ENCODE measurements at places on chromosomes 16 and 17. TPM values are rescaled to one million over a fixed set of nuclear protein-coding genes. Genes with fewer than 3 reads are reported as not detected.

DNA sequence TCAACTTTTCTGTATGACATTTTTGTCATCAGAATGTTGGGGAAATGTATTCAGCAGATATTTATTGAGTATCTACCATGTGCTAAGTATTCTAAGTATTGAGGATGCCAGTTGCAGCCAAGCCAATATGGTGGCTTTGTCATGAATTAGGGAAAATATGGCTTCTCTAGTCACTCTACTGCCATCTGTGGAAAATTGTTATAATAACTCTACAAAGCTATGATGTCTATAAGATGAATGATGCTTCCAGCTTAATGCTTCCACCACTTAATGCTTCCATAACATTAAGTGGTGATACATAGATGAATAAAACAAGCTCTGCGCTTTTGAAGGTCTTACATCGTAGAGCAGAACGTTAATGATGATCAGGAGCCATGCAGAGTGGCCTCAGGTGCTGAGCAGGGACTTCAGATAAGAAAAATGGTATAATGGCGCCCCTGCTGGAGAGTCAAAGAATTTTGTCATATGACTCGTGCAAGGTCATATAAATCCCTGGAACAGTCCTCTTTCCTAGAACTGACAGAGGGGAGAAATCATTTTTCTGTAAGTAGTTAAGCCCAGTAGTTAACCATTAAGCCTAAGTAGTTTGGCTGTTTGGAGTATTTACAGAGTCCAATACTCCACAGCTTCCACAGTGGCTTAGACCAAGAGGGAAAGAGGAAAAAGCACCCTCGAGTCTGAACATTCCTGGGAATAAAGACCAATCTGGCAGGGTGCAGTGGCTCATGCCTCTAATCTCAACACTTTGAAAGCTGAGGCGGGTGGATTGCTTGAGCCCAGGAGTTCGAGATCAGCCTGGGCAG lies 2.7 kb upstream of the TMIGD1 start:
- H3K36me3 ChIP-seq, result no peaks in the 10 kb centered on the region
- H3K27ac ChIP-seq, result no peak overlapping the region
- H3K27me3 ChIP-seq, result no peaks in the 10 kb centered on the region
- H3K4me3 ChIP-seq, result no peak overlapping the region
- no peaks in the 10 kb centered on the region for H3K4me1 ChIP-seq

Gene DYNLRB2
- total RNA-seq, result not detected

Gene PLA2G10
- total RNA-seq, result not detected

Gene ZNF785
- 12.1 TPM for total RNA-seq

DNA sequence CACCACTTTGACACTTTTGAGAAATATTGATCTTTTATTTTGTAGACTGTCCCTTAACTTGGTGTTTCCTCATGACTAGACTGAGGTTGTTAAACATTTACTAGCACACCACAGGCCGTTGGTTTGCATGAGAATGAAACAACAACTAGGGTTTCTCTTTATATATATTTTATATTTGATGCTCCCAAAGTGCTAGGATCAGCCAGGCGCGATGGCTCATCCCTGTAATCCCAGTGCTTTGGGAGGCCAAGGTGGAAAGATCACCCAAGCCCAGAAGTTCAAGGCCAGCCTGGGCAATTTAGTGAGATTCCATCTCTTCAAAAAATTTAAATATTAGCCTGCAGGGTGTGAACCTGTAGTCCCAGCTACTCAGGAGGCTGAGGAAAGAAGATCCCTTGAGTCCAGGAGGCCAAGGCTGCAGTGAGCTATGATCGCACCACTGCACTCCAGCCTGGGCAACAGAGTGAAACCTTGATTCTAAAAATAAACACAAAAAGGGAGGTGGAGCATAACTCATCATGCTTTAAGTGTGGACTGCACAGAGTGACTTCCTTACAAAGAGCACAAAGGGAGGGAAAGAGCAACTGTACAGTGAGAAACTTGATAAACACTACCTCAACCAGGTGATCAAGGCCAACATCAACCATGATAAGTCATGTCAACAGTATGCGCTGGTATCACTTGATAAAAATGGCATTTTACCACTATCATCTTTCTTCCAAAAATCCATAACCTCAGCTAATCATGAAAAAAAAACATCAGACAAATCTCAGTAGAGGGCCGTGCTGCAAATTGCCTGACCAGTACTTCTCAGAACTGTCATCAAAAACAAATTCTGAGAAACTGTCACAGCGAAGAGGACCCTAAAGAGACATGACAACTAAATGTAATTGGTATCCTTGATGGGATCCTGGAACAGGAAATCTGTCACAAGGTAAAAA lies 72.8 kb upstream of the ATF7IP2 start:
- H3K4me3 ChIP-seq, result no peak overlapping the region
- H3K36me3 ChIP-seq, result no peaks in the 10 kb centered on the region
- DNase-seq, result no peak
- no peaks in the 10 kb centered on the region for H3K27me3 ChIP-seq
- H3K27ac ChIP-seq, result no peak overlapping the region

GRCh38 chr16:51762081-51762996 lies 611.3 kb upstream of the SALL1 start:
- no peak overlapping the region for H3K27ac ChIP-seq
- H3K4me3 ChIP-seq, result no peak overlapping the region
- DNase-seq, result no peak
- H3K36me3 ChIP-seq, result no peaks in the 10 kb centered on the region

DNA sequence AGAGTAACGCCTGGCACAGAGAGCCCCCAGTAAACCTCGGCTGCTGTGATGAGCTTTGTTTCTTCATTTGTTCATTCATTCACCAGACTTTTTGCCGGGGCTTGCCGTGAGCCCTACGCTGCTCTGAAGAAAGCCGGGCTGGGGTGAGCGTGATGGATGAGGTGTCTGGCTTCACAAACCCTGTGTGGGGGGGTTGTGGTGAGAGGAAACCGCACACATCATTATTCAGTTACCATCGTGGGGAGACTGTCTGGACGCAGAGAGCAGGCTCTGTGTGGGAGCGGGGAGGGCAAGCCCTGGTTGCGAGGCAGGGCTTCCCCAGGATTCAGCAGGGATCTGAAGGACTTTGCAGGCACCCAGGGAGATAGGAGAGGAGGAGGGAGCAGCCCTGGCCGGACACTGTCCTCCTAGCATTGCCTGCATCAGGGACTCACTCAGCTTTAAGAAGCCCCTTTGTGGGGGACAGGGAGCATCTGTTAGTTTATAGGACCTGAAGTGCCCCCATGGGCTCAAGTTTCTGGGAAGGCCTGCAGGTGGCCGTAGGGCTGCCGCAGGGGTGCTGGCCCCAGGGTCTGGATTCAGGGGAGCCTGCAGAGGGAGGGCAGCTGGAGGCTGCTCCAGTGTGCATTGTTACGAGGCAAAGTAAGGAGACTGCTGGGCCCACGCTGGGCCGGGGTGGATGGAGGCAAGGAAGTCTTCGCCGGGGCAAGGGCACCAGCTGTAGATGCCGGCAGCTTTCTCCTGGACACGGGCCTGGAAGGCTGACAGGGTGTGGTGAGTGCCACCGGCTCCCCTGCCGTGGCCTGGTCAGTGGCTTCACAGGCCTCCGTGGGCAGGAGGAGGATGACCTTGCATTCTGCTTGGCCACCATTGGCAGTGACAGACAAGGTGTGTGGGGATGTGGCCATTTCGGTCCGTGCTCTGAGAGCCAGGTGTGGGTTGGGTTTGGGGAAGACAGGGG lies 334.5 kb downstream of the SEC14L1 start:
- peak overlapping the region; percentile 92 for H3K27ac ChIP-seq
- DNase-seq, result no peak
- H3K4me3 ChIP-seq, result no peak overlapping the region
- peaks cover 63% of the 10 kb centered on the region for H3K4me1 ChIP-seq
- no peaks in the 10 kb centered on the region for H3K36me3 ChIP-seq

Gene RBFOX1
- total RNA-seq, result not detected

- no peak for DNase-seq
- H3K4me1 ChIP-seq, result peaks cover 38% of the 10 kb centered on the region
- peak overlapping the region; percentile 80 for H3K27ac ChIP-seq
- H3K4me3 ChIP-seq, result peak overlapping the region; percentile 78
- no peaks in the 10 kb centered on the region for H3K36me3 ChIP-seq
These were observed 541 bp downstream of the RHBDF2 start for GRCh38 chr17:76500747-76501017.

GRCh38 chr16:19672378-19672777 lies 45.6 kb downstream of the KNOP1 start:
- no peak overlapping the region for H3K4me3 ChIP-seq
- H3K36me3 ChIP-seq, result peaks cover 47% of the 10 kb centered on the region
- no peaks in the 10 kb centered on the region for H3K27me3 ChIP-seq
- DNase-seq, result no peak
- H3K27ac ChIP-seq, result no peak overlapping the region
